ENCODE measurements at places on chromosomes 2 and 18. TPM values are rescaled to one million over a fixed set of nuclear protein-coding genes. Genes with fewer than 3 reads are reported as not detected.

The CCNT2 gene
- 43.8 TPM for total RNA-seq

The PAX8 gene
- 14.5 TPM for total RNA-seq

The FBXO48 gene
- 2.4 TPM for total RNA-seq

The L3MBTL4 gene
- total RNA-seq = 2.4 TPM

The USP37 gene
- total RNA-seq = 18.5 TPM

DNA sequence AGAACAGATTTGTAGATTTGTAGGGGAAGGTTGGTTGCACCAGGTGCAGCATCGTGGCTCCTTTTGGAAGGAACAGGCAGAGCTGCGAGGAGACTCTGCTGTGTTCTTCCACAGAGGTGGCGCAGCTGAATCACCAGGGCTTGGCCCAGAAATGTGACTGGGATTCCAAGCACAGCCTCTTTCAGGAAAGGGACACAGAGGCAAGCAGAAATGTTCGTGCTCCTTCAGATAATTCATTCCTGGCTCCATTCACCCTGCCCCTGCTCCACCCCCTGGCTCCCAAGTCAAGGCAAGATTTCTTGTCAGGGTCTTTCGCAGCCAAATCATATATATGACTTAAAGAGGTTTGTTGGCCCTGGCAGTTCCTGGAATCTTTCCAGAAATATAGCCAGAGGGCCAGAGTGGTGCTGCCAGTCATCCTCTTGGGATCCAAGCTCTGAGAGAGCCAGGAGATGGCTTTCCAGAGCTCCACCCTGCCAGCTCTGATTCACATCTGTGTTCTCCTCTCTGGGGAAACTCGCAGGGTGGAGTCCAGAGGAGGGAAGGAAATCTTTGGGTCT is 203.9 kb upstream of the TANK start:
- no peak for DNase-seq

GRCh38 chr2:76415821-76416220 is 705.1 kb upstream of the GCFC2 start:
- DNase-seq = no peak

DNA sequence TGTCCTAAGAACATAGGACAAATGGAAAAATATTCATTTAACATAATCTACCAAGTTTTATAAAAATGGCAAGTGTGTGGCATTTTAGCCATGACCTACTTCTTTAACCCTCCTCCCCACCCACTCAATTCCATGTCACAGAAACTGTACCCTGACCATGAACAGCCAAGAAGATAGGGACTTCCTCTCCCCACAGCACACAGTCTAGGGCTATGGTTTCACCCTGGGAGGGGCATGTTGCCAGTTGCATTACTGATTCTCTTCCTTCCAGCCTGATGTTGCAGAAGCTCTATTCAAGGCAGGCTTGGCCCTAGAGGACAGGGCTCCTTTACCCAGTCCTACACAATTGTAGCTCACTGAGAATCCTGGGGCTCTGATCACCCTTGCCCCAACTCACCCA is 153.6 kb upstream of the KLF7 start:
- no peak for DNase-seq

DNA sequence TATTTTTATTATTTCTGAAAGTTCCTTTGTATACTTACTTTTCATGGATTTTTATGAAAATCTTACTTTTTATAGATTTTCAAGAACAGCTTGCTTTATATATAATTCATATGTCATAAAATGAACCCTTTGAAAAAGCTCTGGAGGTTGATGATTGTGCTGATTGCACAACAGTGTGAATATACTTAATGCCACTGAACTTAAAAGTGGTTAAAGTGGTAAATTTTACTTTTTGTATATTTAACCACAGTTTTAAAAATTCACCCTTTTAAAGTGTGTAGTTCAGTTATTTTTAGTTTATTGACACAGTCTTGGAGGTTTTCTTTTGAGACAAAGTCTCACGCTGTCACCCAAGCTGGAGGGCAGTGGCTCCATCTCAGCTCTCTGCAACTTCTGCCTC is 8.4 kb downstream of the SANBR start:
- DNase-seq = no peak

DNA sequence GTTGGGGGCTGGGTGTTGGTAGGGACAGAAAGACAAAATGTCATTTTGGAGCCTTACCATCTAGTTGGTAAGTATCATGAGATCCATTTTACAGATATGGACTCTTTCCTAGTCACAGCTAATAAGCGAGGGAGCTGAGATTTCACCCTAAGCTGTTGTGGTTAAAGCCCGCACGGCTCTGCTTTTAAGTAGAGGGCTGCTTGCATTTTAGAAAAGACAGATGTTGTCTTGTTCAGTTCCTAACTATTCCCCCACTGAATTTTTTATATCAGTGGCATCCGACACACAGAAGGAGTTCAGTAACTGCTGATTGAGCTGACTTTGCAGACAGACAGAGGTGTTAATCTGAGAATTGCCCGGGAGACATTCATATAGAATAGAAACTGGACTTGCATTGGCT is 3.7 kb downstream of the QPCT start:
- DNase-seq = no peak

GRCh38 chr2:135839713-135840112 is 2.7 kb upstream of the LCT start:
- no peak for DNase-seq

DNA sequence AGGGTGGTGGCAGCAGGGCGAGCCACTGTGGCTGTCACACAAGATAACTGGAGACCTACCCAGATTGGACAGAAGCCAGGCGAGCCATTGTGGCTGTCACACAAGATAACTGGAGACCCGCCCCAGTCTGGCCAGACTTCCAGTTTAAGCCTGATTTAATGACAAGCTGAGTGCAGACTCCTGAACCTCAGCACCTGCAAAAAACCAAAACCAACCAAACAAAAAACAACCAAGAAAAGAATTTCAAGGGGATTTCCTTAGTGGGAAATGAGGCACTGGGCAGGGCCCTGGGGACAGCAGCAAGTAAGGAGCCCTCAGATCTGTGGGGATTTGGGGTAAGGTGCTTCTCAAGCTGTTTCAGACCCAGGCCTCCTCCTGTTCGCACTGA is 95.2 kb upstream of the BOD1L2 start:
- DNase-seq = peak; percentile 59

GRCh38 chr2:190627448-190628412 is 21.2 kb upstream of the NAB1 start:
- no peak for DNase-seq

DNA sequence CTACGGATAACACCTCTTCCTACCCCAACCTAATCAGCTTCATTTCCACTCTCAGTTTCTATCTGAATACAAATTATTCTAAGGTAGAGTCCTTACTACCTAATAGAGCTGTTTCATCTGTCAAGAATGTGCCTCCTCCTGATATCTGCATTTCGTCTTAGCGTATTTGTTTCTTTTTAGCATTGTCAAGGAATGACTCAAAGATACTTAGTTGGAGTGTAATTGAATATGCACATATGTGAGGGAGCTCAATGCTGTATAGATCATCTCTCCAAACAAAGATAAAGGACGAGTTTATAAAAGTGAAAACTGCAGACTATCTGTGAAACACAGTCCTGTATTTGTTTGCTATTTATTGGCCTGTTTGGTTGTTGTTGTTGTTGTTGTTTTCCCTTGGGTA is 2059.4 kb upstream of the CELF4 start:
- no peak for DNase-seq

GRCh38 chr2:169510496-169510895 is 994 bp downstream of the KLHL41 start:
- no peak for DNase-seq

DNA sequence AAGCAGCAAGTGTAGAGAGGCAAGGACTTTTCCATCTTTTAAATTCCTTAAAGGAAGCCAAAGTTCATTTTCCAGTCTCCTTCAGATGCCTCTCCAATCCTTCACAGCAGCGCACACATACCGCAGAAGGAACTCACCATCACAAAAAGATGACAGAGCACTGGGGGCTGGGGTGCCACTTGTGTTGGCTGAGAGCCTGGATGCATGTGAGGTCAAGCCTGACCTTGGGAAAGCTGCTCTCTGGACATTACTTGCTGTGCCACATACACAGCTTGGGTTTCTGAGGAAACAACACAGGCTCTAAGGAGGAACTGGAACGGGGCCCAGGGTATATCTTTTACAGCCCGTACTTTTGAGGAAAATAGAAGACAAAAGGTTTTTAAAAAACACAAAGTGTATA is 364.3 kb upstream of the MEX3C start:
- no peak for DNase-seq

GRCh38 chr2:20356042-20356441 is 5.4 kb upstream of the PUM2 start:
- no peak for DNase-seq

- DNase-seq = no peak
Observed at GRCh38 chr2:241894681-241895426, 25.3 kb downstream of the RTP5 start.
